Thoracic aorta (tissue), 2 donors: ENCODE measurements at places on chromosomes 1 and 21. TPM values are rescaled to one million over a fixed set of nuclear protein-coding genes. Genes with fewer than 3 reads are reported as not detected.

DNA sequence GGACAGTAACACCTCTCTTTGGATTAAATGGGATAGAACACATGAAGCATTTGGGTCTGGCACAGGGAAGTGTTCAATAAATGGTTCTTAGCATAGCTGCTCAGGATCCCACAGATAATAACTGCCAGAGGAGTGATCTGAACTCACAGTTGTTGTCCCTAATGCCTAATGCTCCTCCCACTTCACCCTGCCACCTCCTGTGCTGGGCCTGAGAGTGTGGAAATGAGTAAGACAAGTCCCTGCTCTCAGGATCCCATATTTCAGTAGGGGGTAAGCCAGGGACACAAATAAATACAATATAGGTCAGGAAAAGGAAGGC, 19.9 kb upstream of the FOXO6 start:
- H3K36me3 ChIP-seq: no peaks in the 10 kb centered on the region
- no peaks in the 10 kb centered on the region for H3K4me1 ChIP-seq
- no peak overlapping the region for H3K27ac ChIP-seq
- no peaks in the 10 kb centered on the region for H3K27me3 ChIP-seq

B3GALT5 gene
- not detected for total RNA-seq

PLPPR4 gene
- 0.28 TPM for total RNA-seq

KRTAP12-2 gene
- total RNA-seq: not detected

GRCh38 chr1:162736633-162737067, 53.9 kb upstream of the HSD17B7 start:
- no peak overlapping the region for H3K4me3 ChIP-seq
- H3K36me3 ChIP-seq: no peaks in the 10 kb centered on the region
- H3K4me1 ChIP-seq: peaks cover 24% of the 10 kb centered on the region
- no peak for DNase-seq
- H3K27me3 ChIP-seq: no peaks in the 10 kb centered on the region

GRCh38 chr1:200099040-200099439, 71.5 kb downstream of the NR5A2 start:
- no peak for DNase-seq
- H3K27ac ChIP-seq: no peak overlapping the region
- H3K4me3 ChIP-seq: no peak overlapping the region
- H3K36me3 ChIP-seq: no peaks in the 10 kb centered on the region

DNA sequence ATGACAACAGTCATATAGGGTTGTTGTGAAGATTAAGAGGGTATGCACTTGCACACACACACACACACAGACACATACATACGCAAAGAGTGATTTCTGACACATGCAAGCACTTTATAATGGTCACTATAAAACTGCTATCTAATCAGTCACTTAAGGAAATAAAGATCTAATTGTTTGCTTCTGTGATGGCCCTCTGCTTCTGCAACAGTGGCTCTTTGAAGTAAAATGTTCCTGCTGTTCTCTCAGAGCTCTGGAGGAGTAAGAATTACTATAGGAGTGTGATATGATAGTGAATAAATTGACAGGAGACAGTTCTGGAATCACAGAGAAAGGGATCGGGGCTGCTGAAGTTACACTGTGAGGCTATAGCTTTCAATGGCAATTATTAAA, 494.5 kb upstream of the B3GALT2 start:
- no peaks in the 10 kb centered on the region for H3K36me3 ChIP-seq
- no peak overlapping the region for H3K4me3 ChIP-seq
- H3K27me3 ChIP-seq: no peaks in the 10 kb centered on the region
- no peaks in the 10 kb centered on the region for H3K4me1 ChIP-seq

DNA sequence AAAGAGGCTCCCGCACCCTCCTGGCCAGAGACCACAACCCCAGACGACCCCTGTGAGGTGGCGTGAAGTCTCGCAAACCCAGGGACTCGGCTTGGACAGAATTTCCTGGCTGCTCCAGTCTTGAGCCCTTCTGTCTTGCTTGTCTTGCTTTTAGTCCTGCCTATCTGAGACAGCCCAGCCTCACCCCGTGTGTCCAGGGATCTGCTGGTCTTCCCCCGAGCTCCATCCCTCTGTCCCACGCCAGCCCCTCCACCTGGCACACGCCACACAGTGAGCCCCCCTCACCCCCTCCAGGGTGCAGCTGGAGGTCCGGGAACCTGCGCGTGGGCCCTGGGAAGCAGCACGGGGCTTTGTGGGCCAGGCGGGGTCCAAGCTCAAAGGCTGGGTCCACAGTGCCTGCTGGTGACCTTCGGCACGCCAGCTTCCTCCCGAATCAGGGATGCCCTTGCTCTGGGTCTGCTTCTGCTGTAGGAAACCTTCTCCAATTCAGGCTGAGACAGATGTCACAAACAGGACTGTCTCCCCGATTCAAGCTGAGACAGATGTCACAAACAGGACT, 97.1 kb downstream of the SIK1 start:
- H3K36me3 ChIP-seq: no peaks in the 10 kb centered on the region
- H3K27ac ChIP-seq: no peak overlapping the region
- no peaks in the 10 kb centered on the region for H3K27me3 ChIP-seq
- H3K4me1 ChIP-seq: peaks cover 23% of the 10 kb centered on the region
- no peak for DNase-seq
- no peak overlapping the region for H3K4me3 ChIP-seq

TNFAIP8L2 gene
- 3.9 TPM for total RNA-seq

DNA sequence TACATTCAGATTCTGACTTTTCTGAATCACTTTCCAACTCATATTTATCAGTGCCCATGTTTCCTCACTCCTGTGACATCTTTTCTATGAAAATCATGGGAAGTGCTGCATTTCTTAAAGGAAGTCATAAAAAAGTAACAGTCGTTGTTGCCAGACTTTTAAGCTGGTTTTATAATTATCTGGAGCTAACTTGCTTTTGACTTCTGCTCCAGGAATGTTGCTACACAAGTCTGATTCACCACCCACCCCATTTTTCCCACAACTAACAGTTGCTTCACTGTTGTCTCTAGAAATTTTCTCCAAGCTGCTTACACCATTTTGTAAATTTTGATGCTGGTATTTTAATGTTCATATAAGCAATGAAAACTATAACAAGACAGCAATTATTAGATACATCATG, 12.2 kb downstream of the FCRLB start:
- no peak overlapping the region for H3K27ac ChIP-seq
- DNase-seq: no peak
- no peaks in the 10 kb centered on the region for H3K4me1 ChIP-seq
- H3K4me3 ChIP-seq: no peak overlapping the region
- H3K27me3 ChIP-seq: no peaks in the 10 kb centered on the region
